Esophagus mucosa (tissue), 1 donor: ENCODE measurements at places on chromosomes 2 and 18.
A peak's percentile ranks its signal among the peaks of the same experiment; 100 is the strongest.

- no peak for ATAC-seq
Measured at GRCh38 chr2:237384672-237385020, 29.3 kb downstream of the COL6A3 start.

GRCh38 chr18:3806656-3807055 lies 356.7 kb downstream of the TGIF1 start:
- no peak for ATAC-seq

DNA sequence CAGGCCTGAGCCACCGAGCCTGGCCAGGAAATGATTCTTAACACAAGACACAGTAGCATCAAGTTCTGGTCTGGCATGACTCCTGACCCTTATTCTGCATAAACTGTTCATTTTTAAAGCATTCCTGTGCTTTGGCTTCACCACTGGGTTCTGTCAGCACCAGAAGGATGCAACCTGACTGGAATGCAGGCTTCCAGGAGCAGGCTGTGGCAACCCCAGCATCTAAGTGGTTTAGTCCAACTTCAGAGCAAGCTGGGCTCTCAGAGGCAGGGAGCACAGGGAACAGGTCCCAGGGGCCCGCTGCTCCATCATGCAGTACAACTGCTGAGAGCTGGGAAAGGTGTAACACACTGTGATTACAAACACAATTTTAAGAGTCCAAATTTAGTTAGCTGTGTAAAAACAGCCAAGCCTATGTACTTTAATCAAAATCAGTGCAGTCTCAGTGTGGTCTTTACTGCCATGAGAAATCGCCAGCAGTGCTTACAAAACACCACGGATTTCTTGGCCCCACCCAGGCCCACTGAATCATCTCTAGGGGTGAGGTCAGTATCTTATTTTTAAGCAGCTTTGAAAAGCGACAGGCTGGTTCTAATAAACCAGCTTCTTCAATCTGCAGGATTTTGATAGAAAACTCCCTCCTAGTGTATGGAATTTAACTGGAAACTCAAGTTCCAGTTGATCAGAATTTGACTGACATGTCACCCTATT lies 44.4 kb upstream of the TMEM182 start:
- peak; percentile 23 for ATAC-seq

- peak; percentile 67 for ATAC-seq
Measured at GRCh38 chr2:65232636-65233035, 5.0 kb downstream of the ACTR2 start.

DNA sequence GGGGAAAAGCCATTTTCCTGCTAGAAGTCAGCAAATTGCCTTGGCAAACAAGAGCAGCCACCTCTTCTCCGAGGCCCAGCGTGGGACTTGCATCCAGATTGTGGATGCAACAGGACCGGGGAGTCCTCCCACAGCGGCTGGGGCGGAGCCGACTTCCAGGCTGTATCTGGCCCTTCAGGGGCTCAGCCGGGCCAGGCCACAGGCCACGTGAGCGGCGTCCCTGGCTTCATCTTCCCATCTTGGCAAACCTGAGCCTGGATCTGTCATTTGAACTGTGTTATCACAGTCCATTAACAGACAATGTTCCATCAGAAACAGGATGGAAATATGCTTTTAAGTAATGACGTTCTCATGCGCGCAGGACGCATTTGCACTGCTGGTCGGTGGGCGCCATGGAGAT lies 483.5 kb upstream of the SALL3 start:
- ATAC-seq = no peak

GRCh38 chr2:60376252-60376651 lies 177.2 kb downstream of the BCL11A start:
- no peak for ATAC-seq
